ENCODE measurements at places on chromosomes 16 and 17. TPM values are rescaled to one million over a fixed set of nuclear protein-coding genes. Genes with fewer than 3 reads are reported as not detected.

- no peak for DNase-seq
Observed at GRCh38 chr16:19228052-19228451, 57.5 kb upstream of the CLEC19A start.

GRCh38 chr17:28482551-28483199 lies 9.2 kb downstream of the SLC13A2 start:
- DNase-seq = no peak

The EFCAB5 gene
- total RNA-seq = not detected

The CCL8 gene
- 0.42 TPM for total RNA-seq

DNA sequence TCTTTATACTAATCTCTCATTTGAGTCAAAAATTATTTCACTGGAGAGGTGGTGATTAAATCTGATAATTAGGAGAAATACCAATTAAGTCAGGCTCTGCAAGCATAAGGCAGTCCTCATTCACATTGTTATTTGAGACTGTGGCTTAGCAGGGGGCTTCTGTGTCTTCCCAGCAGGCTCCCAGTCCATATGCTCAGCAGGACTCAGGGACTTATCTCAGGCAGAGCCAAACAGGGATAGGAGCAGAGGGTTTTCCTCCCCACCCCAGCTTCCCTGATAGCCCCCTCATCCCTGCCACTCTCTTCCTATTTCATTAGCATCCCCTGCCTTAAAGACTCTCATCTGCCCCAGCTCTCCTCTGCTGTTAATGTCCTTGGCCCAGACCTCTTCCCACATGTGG lies 104.3 kb upstream of the DNAH9 start:
- DNase-seq = no peak

- DNase-seq = no peak
Observed at GRCh38 chr17:62696256-62696655, 68.8 kb downstream of the MRC2 start.

- no peak for DNase-seq
Observed at GRCh38 chr17:29847527-29848400, 82.3 kb downstream of the SSH2 start.

GRCh38 chr17:35714988-35715387 lies 16.5 kb upstream of the RASL10B start:
- no peak for DNase-seq

DNA sequence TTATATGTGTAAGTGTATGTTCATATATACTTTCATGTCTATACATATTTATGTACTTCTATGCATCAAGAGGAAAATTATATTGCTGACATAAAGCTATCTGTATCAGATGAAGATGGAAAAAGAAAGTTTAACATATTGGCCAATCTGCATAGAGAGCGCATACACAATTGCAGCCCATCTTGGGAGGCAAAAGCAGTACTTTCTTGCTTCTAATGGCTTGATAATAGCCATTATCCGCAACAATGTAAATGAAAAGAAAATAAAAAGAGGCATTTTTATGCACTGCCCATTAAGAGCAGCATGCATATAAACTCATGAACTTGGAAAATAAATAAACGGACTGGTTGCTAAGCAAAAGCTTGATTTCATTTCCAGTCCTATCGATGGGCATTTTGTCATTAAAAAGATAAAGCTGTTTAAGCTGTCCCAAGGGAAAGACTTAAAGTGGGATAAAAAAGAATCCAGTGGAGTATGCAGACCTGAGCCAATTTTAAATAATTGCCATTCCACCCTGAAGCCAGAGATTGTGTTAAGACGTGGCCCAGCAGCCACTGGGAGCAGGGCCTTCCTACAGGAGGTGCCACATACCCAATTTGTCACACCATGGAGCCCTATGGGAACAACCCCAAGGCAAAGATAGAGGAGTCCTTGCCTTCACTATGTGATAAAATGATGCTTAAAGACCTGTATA lies 183.6 kb upstream of the CDH11 start:
- DNase-seq = no peak

The KRTAP1-5 gene
- not detected for total RNA-seq

DNA sequence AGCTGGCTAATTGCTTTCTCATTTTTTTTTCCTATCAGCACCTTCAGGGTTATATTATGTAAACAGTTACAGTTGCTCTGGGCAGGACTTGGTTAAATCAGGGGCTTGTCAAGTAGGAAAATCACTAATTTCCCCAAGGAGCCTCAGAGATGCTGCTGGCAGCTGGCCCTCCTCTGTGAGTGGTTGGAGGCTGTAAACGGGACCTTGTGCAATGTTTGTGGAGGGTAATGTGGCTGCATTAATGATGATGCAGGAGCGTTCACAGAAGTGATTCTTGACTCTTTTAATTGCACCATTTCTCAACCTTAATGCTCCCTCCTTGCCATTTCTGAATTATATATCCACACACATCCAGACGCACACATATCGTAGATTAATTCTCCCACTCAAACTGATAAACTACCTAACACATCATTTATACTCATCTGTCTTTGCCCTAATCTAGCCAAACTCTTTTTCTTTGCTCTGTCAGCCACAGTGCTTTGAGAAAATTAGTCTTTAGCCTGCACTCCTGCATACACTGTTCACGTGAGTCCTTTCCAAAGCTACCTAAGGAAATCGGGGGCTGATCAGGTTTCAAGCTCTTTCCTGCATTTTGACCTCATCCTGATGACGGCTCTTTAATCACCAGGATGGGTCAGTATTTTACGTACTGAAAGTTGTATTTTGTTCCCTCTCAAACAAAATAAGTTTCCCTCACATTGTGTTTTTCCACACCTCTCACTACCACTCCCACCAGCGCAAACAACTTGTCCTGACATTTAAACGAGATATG lies 154.4 kb upstream of the PIRT start:
- DNase-seq = no peak

GRCh38 chr17:33113991-33114370 lies 122.3 kb downstream of the SPACA3 start:
- DNase-seq = no peak

Data from psoas muscle (tissue), 8 donors.